ENCODE measurements at places on chromosomes 4 and X. TPM values are rescaled to one million over a fixed set of nuclear protein-coding genes. Genes with fewer than 3 reads are reported as not detected.
A peak's percentile ranks its signal among the peaks of the same experiment; 100 is the strongest.

GRCh38 chr4:25654031-25654970, 1.4 kb upstream of the SLC34A2 start:
- H3K27me3 ChIP-seq, result peaks cover 47% of the 10 kb centered on the region
- peak overlapping the region; percentile 66 for H3K4me3 ChIP-seq
- H3K27ac ChIP-seq, result no peak overlapping the region
- H3K4me1 ChIP-seq, result peaks cover 26% of the 10 kb centered on the region
- DNase-seq, result peak; percentile 28

DNA sequence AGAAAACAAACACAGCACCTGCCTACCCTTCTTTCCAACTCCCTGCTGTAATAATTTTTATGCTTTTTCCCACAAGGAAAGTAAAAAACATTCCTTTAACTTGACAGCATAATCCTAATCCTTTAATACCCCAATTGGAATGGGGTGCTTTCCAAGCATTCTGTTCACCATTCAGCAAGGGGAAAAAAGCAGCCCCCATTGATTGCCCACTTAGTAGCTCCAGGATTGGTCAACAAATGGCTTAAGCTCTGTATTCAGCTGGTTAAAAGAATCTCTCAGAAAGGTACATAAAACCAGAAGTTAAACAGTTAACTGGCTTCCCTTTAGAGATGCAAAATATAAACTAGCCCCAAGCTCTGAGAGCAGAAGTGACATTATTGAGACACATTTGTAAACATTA, 194.8 kb upstream of the ATOH1 start:
- DNase-seq, result no peak
- no peaks in the 10 kb centered on the region for H3K27me3 ChIP-seq
- no peak overlapping the region for H3K27ac ChIP-seq
- H3K4me3 ChIP-seq, result no peak overlapping the region

DNA sequence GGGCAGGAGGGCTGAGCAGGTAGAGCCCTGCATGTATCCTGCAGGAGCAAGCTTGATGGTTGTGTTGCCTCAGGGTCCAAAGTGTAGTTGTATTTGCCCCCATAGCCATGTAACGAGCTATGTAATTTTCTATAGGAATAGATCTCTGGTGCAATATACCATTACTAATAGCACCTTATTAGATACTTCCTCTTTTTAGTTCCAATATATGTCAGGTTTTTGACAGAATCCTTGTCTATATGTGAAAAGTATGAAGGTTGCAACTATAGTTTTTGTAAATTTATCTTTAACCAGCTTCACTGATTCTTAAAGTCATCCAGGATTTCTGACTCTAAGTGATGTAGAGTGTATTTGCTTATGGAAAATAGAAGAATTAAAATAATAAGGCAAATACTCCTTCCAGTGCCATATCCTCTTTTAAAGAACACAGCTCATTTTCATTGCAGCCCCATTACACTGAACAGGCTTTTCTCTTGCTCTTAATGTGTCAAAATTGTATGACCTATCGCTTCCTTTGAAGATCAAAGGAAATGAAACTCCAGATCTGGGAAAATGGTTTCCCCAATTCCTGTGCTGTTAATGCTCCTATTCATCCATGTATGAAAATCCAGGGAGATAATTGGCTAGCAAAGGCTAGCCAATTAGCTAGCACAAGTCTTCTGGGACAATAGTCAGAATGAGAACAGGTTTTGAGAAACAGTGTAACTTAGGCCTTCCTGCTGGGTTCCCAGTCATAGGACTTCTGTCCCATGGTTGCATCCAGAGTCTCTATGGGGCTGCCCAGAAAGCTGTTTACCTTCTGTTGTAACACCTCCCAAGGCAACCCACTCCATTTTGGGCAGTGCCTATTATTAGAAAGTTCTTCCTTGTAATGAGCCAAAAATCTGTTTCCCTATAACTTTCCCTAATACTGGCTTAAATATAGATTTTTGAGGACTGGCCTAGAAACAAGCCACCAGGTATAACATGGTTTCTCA, 90.6 kb downstream of the TSPAN7 start:
- H3K36me3 ChIP-seq, result no peaks in the 10 kb centered on the region
- H3K27me3 ChIP-seq, result no peaks in the 10 kb centered on the region
- no peak overlapping the region for H3K27ac ChIP-seq
- DNase-seq, result no peak
- H3K4me1 ChIP-seq, result peaks cover 4% of the 10 kb centered on the region
- H3K4me3 ChIP-seq, result no peak overlapping the region

GRCh38 chrX:150692296-150692695, 900 bp upstream of the MTMR1 start:
- DNase-seq, result no peak
- H3K4me3 ChIP-seq, result peak overlapping the region; percentile 71
- H3K27me3 ChIP-seq, result no peaks in the 10 kb centered on the region
- H3K27ac ChIP-seq, result no peak overlapping the region
- no peaks in the 10 kb centered on the region for H3K36me3 ChIP-seq

DNA sequence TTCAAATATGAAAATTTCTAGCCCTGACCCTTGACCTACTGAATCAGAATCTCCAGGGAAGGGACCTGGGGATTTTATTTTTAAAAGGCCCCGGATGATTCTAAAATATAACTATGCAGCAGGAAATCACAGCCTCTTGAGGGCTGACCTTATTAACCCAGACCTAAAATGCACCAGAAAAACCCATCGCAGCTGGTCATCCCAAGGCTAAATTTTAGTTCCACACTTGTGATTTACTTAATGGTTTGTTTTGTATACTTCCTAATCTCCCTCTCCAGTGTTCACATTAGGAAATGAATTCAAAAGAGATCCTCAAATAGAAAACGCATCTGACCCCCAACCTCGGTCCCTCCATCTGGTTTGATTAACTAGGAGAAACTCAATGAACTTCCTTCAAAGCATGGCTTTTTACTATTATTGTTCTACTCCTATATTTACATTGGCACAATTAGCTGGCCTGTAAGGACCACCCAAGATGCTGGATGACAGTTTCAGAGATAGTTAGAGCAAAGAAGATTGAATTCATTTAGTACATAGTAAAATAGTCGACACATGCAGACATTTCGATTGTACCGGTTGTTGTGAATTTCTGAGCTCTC, 147.8 kb upstream of the MED14 start:
- DNase-seq, result no peak
- peaks cover 40% of the 10 kb centered on the region for H3K4me1 ChIP-seq
- H3K27me3 ChIP-seq, result no peaks in the 10 kb centered on the region
- H3K4me3 ChIP-seq, result no peak overlapping the region

GRCh38 chr4:178672512-178672911, 1230.3 kb upstream of the AGA start:
- no peaks in the 10 kb centered on the region for H3K27me3 ChIP-seq
- peaks cover 4% of the 10 kb centered on the region for H3K36me3 ChIP-seq
- no peak for DNase-seq
- H3K4me1 ChIP-seq, result no peaks in the 10 kb centered on the region
- H3K4me3 ChIP-seq, result no peak overlapping the region

GRCh38 chr4:174517502-174518445, 4.5 kb downstream of the HPGD start:
- no peak for DNase-seq
- H3K27ac ChIP-seq, result no peak overlapping the region
- H3K4me3 ChIP-seq, result no peak overlapping the region
- H3K36me3 ChIP-seq, result no peaks in the 10 kb centered on the region
- peaks cover 14% of the 10 kb centered on the region for H3K27me3 ChIP-seq

- no peak for DNase-seq
- H3K36me3 ChIP-seq, result no peaks in the 10 kb centered on the region
- no peak overlapping the region for H3K4me3 ChIP-seq
- peak overlapping the region; percentile 17 for H3K27ac ChIP-seq
- no peaks in the 10 kb centered on the region for H3K27me3 ChIP-seq
Observed at GRCh38 chr4:54060116-54060515, 4.3 kb downstream of the CHIC2 start.

GRCh38 chr4:42397635-42398170, 415 bp downstream of the SHISA3 start:
- peaks cover 54% of the 10 kb centered on the region for H3K4me1 ChIP-seq
- no peak for DNase-seq
- H3K27ac ChIP-seq, result no peak overlapping the region
- peak overlapping the region; percentile 82 for H3K4me3 ChIP-seq
- no peaks in the 10 kb centered on the region for H3K36me3 ChIP-seq
- H3K27me3 ChIP-seq, result peaks cover 74% of the 10 kb centered on the region

DNA sequence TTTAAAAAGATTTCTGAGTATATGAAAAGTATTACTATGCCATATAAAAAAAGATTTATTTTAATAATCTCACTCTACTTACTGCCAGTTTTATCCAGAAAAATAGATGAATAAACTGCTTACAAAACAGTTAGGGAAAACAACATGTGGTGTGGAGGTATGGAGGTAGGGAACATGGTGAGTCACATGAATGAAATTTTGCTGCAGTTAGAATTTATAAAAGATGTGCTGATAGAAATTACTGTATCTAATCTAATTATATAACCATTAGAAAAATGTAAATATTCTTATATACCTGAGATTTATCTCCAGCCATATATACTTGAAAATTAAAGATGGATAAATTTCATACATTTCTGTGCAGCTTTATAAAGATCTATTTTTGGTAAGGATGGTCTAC, 184.0 kb upstream of the ANK2 start:
- H3K4me3 ChIP-seq, result no peak overlapping the region
- DNase-seq, result no peak
- H3K27me3 ChIP-seq, result no peaks in the 10 kb centered on the region
- peaks cover 3% of the 10 kb centered on the region for H3K36me3 ChIP-seq
- peaks cover 38% of the 10 kb centered on the region for H3K4me1 ChIP-seq

GRCh38 chr4:69057620-69058409, 38.5 kb upstream of the UGT2B7 start:
- peak overlapping the region; percentile 34 for H3K4me3 ChIP-seq
- H3K27ac ChIP-seq, result peak overlapping the region; percentile 57
- DNase-seq, result peak; percentile 20

The C4orf17 gene
- total RNA-seq, result not detected

The MAGEA10 gene
- total RNA-seq, result not detected

- no peaks in the 10 kb centered on the region for H3K36me3 ChIP-seq
- H3K4me1 ChIP-seq, result peaks cover 19% of the 10 kb centered on the region
- H3K27me3 ChIP-seq, result no peaks in the 10 kb centered on the region
Observed at GRCh38 chrX:112678831-112679230, 907 bp downstream of the LHFPL1 start.

The GLRA3 gene
- total RNA-seq, result 0.11 TPM

DNA sequence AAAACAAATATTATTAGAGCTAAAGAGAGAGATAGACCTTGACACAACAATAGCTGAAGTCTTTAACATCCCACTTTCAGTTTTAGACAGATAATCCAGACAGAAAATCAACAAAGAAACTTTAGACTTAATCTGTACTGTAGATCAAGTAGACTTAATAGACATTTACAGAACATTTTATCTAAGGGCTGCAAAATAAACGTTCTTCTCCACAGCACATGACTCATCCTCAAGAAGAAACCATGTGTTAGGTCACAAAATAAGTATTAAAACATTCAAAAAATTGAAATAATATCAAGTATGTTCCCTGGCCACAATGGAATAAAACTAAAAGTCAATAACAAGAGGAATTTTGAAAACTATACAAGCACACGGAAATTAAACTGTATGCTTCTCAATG, 1510.3 kb upstream of the PCDH10 start:
- peaks cover 16% of the 10 kb centered on the region for H3K36me3 ChIP-seq
- no peak overlapping the region for H3K27ac ChIP-seq
- H3K4me3 ChIP-seq, result no peak overlapping the region
- no peaks in the 10 kb centered on the region for H3K27me3 ChIP-seq
- H3K4me1 ChIP-seq, result no peaks in the 10 kb centered on the region

- DNase-seq, result no peak
- H3K36me3 ChIP-seq, result no peaks in the 10 kb centered on the region
- no peaks in the 10 kb centered on the region for H3K4me1 ChIP-seq
- no peak overlapping the region for H3K27ac ChIP-seq
- H3K4me3 ChIP-seq, result no peak overlapping the region
- no peaks in the 10 kb centered on the region for H3K27me3 ChIP-seq
Observed at GRCh38 chr4:20512033-20512792, 188.0 kb upstream of the PACRGL start.

DNA sequence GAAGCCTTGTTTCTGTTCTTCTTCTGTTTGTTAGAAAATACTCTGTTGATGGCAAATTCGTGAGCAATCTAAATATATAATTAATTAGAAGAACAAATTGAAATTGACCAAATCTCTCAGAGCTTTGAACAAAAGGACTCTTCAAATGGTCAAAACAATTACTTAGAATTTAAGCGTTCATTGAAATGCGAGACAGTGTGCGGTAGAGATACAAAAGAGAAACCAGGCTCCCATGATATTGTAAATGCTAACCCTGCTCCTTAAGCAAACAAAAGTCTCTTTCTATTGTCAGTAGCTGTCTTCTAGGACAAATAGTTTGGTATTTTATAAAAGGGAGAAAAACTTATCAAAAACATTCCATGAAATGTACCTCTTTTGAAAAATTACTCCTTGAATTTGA, 453.4 kb upstream of the MAGEB2 start:
- H3K4me1 ChIP-seq, result peaks cover 13% of the 10 kb centered on the region
- H3K4me3 ChIP-seq, result no peak overlapping the region
- no peaks in the 10 kb centered on the region for H3K36me3 ChIP-seq
- no peak for DNase-seq

- no peak overlapping the region for H3K27ac ChIP-seq
- no peaks in the 10 kb centered on the region for H3K27me3 ChIP-seq
- H3K4me1 ChIP-seq, result peaks cover 5% of the 10 kb centered on the region
- H3K36me3 ChIP-seq, result peaks cover under 1% of the 10 kb centered on the region
- DNase-seq, result no peak
Observed at GRCh38 chr4:18675586-18676525, 654.3 kb upstream of the LCORL start.

GRCh38 chr4:131509521-131509920, 1639.6 kb upstream of the PCDH10 start:
- no peaks in the 10 kb centered on the region for H3K4me1 ChIP-seq
- H3K4me3 ChIP-seq, result no peak overlapping the region
- no peaks in the 10 kb centered on the region for H3K36me3 ChIP-seq
- no peaks in the 10 kb centered on the region for H3K27me3 ChIP-seq
- DNase-seq, result no peak

DNA sequence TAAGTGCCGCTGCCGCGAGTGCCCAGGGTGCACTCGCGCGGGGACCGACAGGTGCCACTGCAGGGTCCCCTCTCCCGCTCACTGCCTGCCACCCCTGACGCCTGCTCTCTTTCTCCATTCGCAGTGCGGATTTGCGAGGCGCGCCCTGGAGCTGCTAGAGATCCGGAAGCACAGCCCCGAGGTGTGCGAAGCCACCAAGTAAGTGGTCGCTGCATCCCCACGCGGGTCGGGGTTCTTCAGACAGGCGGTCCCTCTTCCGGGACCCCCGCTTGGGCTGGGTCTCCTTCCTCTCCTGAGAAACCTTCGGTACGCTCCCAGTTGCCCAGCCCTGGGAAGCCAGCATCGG, 547 bp downstream of the GUCY1A1 start:
- H3K4me3 ChIP-seq, result peak overlapping the region; percentile 76
- H3K27ac ChIP-seq, result no peak overlapping the region
- DNase-seq, result peak; percentile 38
- H3K4me1 ChIP-seq, result peaks cover 23% of the 10 kb centered on the region

DNA sequence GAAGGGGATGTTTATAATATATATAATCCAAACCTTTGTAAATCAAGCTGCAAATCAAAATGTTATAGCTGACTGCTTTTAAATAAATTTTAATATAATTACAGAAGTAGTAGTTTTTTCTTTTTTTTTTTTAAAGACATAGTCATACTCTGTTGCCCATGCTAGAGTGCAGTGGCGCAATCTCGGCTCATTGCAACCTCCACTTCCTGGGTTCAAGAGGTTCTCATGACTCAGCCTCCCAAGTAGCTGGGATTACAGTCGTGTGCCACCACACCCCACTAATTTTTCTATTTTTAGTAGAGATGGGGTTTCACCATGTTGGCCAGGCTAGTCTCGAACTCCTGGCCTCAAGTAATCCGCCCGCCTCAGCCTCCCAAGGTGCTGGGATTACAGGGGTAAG, 178.7 kb downstream of the FBXW7 start:
- no peak overlapping the region for H3K27ac ChIP-seq
- peaks cover 10% of the 10 kb centered on the region for H3K4me1 ChIP-seq
- no peaks in the 10 kb centered on the region for H3K27me3 ChIP-seq
- no peak overlapping the region for H3K4me3 ChIP-seq
- no peak for DNase-seq

The SUPT20HL1 gene
- not detected for total RNA-seq

The RBM10 gene
- 65.6 TPM for total RNA-seq
